ENCODE measurements at places on chromosomes 3 and 15. TPM values are rescaled to one million over a fixed set of nuclear protein-coding genes. Genes with fewer than 3 reads are reported as not detected.

HYAL1 gene
- total RNA-seq = 58.2 TPM

C3orf18 gene
- 6.7 TPM for total RNA-seq

EAF2 gene
- total RNA-seq = 7.3 TPM

DNA sequence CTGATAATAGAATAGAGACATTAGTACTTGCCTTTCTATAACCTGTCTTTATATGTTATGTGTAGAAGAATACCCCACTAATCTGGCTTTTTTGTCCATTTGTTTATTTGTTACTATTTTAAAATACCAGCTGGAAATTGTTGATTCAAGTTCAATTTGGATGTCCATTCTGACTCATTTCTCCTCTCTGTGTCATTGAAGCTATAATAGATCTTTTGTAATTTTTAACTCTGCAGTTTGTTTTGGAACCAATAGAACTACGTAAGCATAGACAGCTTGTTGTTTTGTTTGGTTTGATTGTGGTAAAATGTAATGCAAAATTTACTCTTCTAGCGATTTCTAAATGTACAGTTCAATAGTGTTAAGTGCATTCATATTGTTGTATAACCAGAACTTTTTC lies 390.4 kb downstream of the ZIC1 start:
- no peaks in the 10 kb centered on the region for H3K4me1 ChIP-seq
- H3K36me3 ChIP-seq = no peaks in the 10 kb centered on the region
- H3K27ac ChIP-seq = no peak overlapping the region
- DNase-seq = no peak

DNA sequence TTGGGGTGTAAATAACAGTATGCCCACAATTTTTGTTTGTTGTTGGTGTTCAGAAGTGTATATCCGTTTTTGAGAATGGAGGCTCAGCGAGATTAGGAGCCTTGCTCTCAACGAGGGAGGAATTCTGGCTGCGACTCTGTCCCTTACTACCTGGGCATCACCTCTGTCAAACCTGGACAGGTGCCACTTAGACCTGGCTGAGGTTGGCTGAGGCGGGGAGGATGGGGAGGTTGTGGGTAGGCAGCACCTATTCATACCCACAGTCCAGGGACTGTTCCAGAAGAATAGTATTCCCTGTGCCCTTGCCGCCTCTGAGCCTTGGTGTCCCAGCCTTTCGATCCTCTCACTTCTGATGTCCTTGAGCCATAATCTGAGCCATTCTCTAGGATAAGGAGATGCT lies 99.9 kb downstream of the LINGO1 start:
- peaks cover 4% of the 10 kb centered on the region for H3K4me1 ChIP-seq
- H3K36me3 ChIP-seq = no peaks in the 10 kb centered on the region
- no peak overlapping the region for H3K27ac ChIP-seq
- no peaks in the 10 kb centered on the region for H3K27me3 ChIP-seq
- no peak overlapping the region for H3K4me3 ChIP-seq

DNA sequence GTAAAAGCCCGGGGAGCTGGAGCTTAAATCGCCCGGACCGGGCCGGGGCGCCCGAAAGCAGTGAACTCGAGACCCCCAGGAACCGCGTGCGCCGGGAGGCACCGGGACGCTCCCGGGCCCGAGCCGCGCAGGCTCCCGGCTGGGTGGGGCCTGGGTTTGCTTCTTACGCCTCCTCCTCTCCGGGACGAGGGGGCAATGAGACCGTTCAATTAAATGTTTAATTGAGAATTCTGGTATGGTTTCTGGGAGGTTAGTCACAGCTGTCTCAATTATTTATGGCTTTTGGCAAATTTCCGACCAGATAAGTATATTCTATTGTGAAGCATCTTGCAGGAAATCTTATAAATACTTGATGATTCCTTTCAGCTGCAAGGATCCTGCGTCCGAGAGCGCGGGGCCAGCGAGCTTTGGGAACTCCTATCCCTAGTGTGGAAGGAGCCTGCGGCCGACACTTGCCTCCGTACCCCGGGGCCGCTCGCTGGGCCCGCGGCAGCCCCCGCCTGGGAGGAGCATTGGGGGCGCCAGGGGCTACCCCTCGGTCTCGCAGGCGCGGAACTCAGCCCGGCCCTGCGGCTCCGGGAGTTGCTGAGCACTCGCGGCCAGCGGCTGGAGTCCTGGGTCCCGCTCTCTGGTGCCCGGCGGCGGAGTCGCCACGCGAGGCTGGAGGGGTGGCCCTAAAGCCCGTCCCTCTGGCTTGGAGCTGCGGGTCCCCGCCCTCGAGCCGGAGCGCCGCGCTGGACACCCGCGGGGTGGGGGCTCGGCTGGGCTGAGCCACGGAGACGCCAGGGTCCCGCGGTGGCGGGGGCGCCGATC lies 10.3 kb downstream of the ISL2 start:
- H3K27me3 ChIP-seq = peaks cover 73% of the 10 kb centered on the region
- no peak overlapping the region for H3K27ac ChIP-seq
- no peak for DNase-seq

DNA sequence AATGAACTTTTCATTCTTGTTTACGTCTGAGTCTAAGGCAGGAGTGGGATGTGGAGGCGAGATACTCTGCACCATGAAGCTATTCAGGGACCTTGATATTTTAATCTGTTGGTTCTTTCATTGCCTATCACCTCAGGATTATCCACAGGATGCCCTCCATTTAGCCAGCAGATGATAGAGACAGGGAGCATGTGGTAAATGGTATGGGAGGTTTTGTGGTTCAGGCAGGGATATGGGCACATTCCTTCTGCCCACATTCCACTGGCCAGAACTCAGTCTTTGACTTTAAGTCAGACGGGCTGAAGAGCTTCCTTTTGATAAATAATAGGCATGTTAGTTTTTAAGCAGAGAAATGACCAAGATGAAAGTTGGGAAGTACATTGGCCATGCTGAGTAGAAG lies 548.0 kb upstream of the CCDC54 start:
- no peak overlapping the region for H3K27ac ChIP-seq
- no peaks in the 10 kb centered on the region for H3K4me1 ChIP-seq
- no peak for DNase-seq
- H3K36me3 ChIP-seq = no peaks in the 10 kb centered on the region

GRCh38 chr3:15685927-15686326 lies 84.4 kb downstream of the BTD start:
- H3K36me3 ChIP-seq = peaks cover 54% of the 10 kb centered on the region
- no peak overlapping the region for H3K4me3 ChIP-seq
- peaks cover 12% of the 10 kb centered on the region for H3K4me1 ChIP-seq
- H3K27me3 ChIP-seq = no peaks in the 10 kb centered on the region
- DNase-seq = no peak

- no peaks in the 10 kb centered on the region for H3K36me3 ChIP-seq
- H3K4me1 ChIP-seq = peaks cover 13% of the 10 kb centered on the region
- DNase-seq = no peak
- no peaks in the 10 kb centered on the region for H3K27me3 ChIP-seq
- no peak overlapping the region for H3K4me3 ChIP-seq
Measured at GRCh38 chr3:192861972-192862371, 55.7 kb downstream of the MB21D2 start.

- H3K4me1 ChIP-seq = no peaks in the 10 kb centered on the region
- H3K36me3 ChIP-seq = no peaks in the 10 kb centered on the region
- no peak overlapping the region for H3K4me3 ChIP-seq
- DNase-seq = no peak
Measured at GRCh38 chr3:195566797-195567196, 16.9 kb downstream of the APOD start.

DNA sequence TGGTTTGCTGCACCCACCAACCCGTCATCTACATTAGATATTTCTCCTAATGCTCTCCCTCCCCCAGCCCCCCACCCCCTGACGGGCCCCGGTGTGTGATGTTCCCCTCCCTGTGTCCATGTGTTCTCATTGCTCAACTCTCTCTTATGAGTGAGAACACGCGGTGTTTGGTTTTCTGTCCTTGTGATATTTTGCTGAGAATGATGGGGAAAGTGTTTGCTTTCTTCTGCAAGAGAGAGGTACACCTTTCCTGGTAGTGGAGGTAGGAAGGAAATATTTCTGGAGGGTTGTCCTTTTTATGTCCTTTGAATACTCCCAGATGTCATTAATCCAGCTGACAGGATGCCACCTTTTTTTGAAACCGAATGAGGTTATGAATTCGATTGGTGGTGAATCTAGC lies 10.5 kb upstream of the SLC28A1 start:
- no peaks in the 10 kb centered on the region for H3K36me3 ChIP-seq
- DNase-seq = no peak
- H3K4me1 ChIP-seq = no peaks in the 10 kb centered on the region
- no peak overlapping the region for H3K27ac ChIP-seq
- no peaks in the 10 kb centered on the region for H3K27me3 ChIP-seq
- no peak overlapping the region for H3K4me3 ChIP-seq

DNA sequence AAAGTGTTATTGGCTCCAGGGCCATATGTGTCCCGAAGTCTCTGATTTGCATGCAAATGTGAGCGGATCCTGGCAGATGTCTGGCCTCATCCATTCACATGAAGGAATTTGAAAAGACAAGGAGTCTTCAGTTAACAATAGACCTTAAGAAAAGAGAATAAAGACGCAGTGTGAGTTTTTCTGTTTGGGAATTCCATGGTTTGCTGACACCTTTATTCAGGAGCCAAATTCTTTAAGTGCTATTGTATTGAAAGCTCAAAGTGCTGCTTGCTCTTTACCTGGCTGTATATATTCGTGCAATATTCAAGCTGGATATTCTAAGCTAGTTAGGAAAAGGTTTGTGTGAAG lies 2.2 kb downstream of the LRRN1 start:
- H3K27me3 ChIP-seq = peaks cover 27% of the 10 kb centered on the region
- no peaks in the 10 kb centered on the region for H3K36me3 ChIP-seq
- H3K4me3 ChIP-seq = no peak overlapping the region

DNA sequence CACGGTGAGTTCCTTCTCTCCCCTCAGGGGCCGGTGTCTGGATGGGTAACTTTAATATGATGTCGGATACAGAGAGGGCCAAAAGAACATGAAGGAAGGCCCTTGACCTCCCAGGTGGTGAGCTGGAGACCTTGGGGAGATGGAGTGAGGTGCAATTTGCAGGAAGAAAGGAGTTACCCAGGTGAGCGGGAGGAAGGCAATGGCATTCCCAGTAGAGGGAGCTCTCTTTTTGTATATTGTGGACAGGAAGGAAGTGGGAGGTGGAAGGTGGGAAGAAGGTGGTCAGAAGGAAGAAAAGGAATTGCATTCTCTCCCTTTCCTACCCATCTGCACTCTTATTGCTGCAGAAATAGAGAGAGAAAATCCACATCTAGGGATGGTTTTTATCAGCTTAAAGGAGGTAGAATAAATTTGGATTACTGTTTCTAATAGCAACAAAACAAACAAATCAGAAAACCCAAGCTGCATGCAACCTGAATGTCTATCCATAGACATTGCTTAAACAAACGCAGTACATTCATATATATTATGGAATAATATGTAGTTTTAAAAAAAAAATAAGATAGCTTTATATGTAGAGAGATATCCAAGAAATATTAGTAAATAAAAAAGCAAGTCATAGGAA lies 169.0 kb upstream of the TSC22D2 start:
- no peak for DNase-seq
- H3K27ac ChIP-seq = no peak overlapping the region
- H3K27me3 ChIP-seq = no peaks in the 10 kb centered on the region
- H3K4me1 ChIP-seq = peaks cover 17% of the 10 kb centered on the region
- no peak overlapping the region for H3K4me3 ChIP-seq
- H3K36me3 ChIP-seq = no peaks in the 10 kb centered on the region

DNA sequence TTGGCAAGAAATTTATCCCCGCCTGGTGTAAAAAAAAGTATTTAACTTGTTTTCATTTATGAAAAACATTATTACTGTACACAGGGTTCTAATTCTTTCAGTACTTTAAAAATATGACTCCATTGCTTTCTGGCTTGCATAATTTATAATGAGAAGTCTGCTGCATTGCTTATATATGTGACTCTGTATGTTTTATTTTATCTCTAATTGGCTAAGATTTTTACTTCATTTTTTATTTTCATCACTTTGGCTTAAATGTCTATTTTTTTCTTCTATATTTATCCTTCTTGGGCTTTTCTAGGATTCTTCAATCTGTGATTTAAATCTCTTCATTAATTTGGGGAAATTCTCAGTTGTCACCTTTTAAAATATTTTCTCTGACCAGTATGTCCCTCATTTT lies 636.6 kb upstream of the NR2F2 start:
- H3K36me3 ChIP-seq = no peaks in the 10 kb centered on the region
- no peaks in the 10 kb centered on the region for H3K27me3 ChIP-seq
- no peak overlapping the region for H3K27ac ChIP-seq
- no peaks in the 10 kb centered on the region for H3K4me1 ChIP-seq
- no peak for DNase-seq

DNA sequence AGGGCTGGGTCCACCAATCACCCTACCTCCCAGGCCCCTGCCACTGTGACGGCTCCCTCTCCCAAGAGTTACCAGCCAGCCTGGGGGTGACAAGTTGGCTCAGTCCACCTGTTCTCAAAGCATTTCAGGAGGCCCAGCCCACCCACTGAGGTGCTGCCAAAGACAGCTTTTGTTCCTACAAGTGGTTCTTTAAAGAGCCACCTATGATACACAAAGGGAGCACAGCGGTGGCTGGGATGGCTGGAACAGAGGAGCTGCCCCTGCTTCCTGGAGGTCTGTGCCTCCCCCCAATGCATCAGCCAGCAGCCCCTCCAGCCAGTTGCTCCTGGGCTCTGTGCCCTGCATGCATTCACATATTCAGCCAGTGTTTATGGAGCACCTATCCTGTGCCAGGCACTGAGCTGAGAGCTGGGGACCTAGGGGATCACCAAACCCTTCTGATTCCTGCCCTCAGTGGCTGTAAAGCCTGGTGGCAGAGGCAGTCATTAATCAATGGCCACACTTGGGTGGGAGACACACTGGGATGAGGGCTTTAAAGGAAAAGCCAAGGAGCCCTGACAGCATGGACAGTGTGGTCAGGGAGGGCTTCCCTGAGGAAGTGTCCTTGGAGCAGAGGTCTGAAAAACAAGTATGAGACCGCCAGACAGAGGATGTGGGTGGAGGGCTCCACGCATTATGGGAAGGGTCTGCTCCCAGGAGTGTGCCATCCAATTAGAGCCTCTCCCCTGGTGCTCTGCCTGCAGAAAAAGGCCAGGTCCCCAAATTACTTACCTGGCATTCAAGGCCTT lies 107.1 kb upstream of the LINGO1 start:
- H3K4me1 ChIP-seq = no peaks in the 10 kb centered on the region
- no peaks in the 10 kb centered on the region for H3K36me3 ChIP-seq
- H3K27ac ChIP-seq = no peak overlapping the region
- H3K4me3 ChIP-seq = no peak overlapping the region
- peaks cover 13% of the 10 kb centered on the region for H3K27me3 ChIP-seq

DNA sequence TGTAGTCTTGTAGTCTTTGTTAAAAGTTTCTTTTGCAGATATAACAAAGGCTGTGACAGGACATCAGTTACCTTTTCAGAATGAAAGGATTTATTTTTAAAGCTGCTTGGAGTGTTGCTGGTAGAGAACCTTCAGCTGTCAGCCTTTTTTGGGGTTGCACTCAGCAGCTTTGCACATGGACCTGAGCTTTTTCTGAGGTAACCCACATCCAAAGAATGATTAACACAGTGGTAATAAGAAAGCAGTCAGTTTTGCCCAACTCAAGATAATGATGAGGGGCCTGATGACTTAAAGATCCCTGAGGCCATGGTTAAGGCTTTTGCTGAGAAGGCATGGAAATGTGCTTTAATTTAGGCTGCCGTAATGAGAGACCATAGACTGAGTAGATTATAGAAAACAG lies 1042.7 kb downstream of the PLOD2 start:
- H3K27ac ChIP-seq = no peak overlapping the region
- no peaks in the 10 kb centered on the region for H3K36me3 ChIP-seq
- no peak overlapping the region for H3K4me3 ChIP-seq
- H3K4me1 ChIP-seq = no peaks in the 10 kb centered on the region
